ENCODE measurements at places on chromosomes 1 and 21. TPM values are rescaled to one million over a fixed set of nuclear protein-coding genes. Genes with fewer than 3 reads are reported as not detected.

NUAK2 gene
- total RNA-seq = 13.0 TPM

FAM163A gene
- total RNA-seq = not detected

CATSPERE gene
- 1.6 TPM for total RNA-seq

REN gene
- total RNA-seq = not detected

TIE1 gene
- 0.75 TPM for total RNA-seq

AMY2A gene
- total RNA-seq = not detected

CTSS gene
- 104 TPM for total RNA-seq

GLIS1 gene
- total RNA-seq = not detected

FABP3 gene
- not detected for total RNA-seq

GUCA2B gene
- not detected for total RNA-seq

DHX9 gene
- total RNA-seq = 176 TPM

C21orf91 gene
- total RNA-seq = 67.9 TPM

ZNF436 gene
- 8.1 TPM for total RNA-seq

SORT1 gene
- 11.0 TPM for total RNA-seq

NBPF8 gene
- 32.7 TPM for total RNA-seq

FAM110D gene
- total RNA-seq = not detected

CENPF gene
- 127 TPM for total RNA-seq

AIM2 gene
- 4.4 TPM for total RNA-seq

SHE gene
- not detected for total RNA-seq

GREM2 gene
- total RNA-seq = not detected

PUM1 gene
- 112 TPM for total RNA-seq

KCNK2 gene
- not detected for total RNA-seq

RGS4 gene
- total RNA-seq = not detected

Measured in activated naive CD8-positive, alpha-beta T cell treated with anti-CD3 and anti-CD28 coated beads, Interleukin-2, amount 10 ng/mL, durations not matched to agents 7 days and 5 days (primary cell).